ENCODE measurements at places on chromosomes 16 and 17.

GRCh38 chr16:56673921-56674320, 4.3 kb downstream of the MT1H start:
- no peak for DNase-seq

- DNase-seq: no peak
Observed at GRCh38 chr17:73105431-73105830, 12.9 kb upstream of the SLC39A11 start.

GRCh38 chr16:20747030-20747816, 5.6 kb upstream of the THUMPD1 start:
- DNase-seq: no peak

DNA sequence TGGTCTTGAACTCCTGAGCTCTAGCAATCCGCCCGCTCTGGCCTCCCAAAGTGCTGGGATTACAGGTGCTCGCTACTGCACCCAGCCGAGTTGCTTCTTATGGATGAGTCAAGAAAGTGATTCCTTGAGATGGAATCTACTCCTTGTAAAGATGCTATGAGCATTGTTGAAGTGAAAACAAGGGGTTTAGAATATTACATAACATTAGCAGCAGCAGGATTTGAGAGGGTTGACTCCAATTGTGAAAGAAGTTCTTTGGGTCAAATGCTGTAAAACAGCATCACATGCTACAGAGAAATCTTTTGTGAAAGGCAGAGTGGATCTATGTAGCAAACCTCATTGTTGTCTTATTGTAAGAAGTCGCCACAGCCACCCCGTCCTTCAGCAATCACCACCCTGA, 72.7 kb downstream of the NT5M start:
- no peak for DNase-seq
